ENCODE measurements at places on chromosomes 2 and 18.
A peak's percentile ranks its signal among the peaks of the same experiment; 100 is the strongest.

DNA sequence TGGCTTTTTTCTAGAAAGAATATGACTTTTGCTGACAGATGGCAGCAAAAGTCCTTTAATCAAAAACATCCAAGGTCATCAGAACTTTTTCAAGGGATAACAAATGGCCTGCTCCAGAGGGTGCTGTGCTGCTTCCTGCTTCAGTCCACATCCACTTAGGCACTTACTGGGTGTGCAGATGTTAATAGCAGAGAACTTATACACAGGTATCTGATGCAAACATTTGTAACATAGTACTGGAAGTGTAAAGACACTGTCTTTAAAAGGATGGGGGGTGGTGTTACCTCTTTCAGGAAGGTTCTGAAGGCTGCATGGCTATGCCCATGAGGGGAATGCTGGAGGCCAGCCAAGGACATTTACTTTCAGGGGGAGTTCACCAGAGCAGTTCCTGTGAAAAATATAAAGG lies 5.5 kb downstream of the HOXD8 start:
- DNase-seq, result no peak
- H3K36me3 ChIP-seq, result peaks cover 22% of the 10 kb centered on the region
- H3K4me3 ChIP-seq, result peak overlapping the region; percentile 35
- H3K27me3 ChIP-seq, result peaks cover 95% of the 10 kb centered on the region

DNA sequence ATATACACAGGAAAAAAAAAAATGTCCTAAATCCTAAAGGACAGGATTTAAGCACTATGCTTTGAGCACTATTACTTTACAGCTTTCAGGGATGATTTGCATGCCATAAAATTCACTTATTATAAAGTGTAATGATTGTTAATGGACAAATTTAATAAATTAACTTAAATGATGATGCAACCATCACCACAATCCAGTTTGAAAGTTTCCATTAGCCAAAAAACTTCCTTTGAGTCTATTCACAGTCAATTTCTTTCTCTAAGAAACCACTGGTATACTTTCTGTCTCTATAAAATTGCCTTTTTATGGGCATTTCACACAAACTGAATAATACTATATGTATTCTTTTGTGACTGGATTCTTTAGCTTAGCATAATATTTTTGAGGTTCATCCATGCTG lies 111.1 kb upstream of the RIOK3 start:
- no peak overlapping the region for H3K27ac ChIP-seq
- H3K4me1 ChIP-seq, result no peaks in the 10 kb centered on the region
- H3K36me3 ChIP-seq, result peaks cover 1% of the 10 kb centered on the region
- no peak for DNase-seq
- no peaks in the 10 kb centered on the region for H3K27me3 ChIP-seq

DNA sequence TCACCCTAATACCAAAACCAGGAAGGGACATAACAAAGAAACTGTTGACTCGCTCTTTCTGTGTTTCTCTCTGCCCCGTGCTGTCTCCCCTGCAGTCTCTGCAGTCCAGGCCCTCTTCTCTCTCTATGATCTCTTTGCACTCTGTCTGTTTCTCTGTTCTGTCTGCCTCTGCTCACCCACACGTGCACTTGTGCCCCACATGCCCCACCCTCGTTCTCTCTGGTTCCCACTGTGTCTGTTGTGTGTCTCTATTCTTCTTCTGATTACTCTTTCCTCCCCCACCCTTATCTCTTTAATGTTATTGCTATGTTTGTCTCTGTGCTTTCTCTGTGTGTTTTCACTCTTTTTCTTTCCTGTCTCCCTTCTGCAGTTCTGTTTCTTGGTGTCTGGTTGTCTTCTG lies 54.0 kb downstream of the NAT8 start:
- no peak overlapping the region for H3K4me3 ChIP-seq
- no peak overlapping the region for H3K27ac ChIP-seq
- no peaks in the 10 kb centered on the region for H3K36me3 ChIP-seq
- H3K4me1 ChIP-seq, result peaks cover 6% of the 10 kb centered on the region
- DNase-seq, result no peak

DNA sequence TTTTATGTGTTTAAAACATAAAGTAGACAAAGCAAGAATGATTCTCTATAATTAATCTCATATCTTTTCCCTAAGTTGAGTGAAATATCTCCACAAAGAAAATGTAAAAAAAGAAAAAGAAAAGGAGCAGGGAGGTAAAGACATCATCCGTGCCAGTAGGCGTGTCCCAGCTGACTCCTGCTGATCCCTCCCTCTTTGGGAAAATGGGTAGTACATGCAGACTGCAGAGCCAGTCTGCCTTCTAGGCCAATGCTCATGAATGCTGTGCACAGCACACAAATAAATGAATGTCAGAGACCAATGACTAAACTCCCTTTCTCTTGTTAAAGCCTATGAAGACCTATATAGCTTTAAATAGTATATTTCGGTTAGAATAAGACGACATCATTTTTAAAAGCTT lies 64.7 kb downstream of the RAPH1 start:
- no peak for DNase-seq
- H3K27me3 ChIP-seq, result peaks cover 13% of the 10 kb centered on the region
- H3K27ac ChIP-seq, result no peak overlapping the region
- no peaks in the 10 kb centered on the region for H3K36me3 ChIP-seq
- H3K4me3 ChIP-seq, result no peak overlapping the region
- H3K4me1 ChIP-seq, result no peaks in the 10 kb centered on the region

GRCh38 chr2:99666256-99666655 lies 176.4 kb upstream of the REV1 start:
- H3K4me3 ChIP-seq, result no peak overlapping the region
- DNase-seq, result no peak
- H3K27ac ChIP-seq, result no peak overlapping the region
- H3K27me3 ChIP-seq, result peaks cover 12% of the 10 kb centered on the region
- no peaks in the 10 kb centered on the region for H3K4me1 ChIP-seq

DNA sequence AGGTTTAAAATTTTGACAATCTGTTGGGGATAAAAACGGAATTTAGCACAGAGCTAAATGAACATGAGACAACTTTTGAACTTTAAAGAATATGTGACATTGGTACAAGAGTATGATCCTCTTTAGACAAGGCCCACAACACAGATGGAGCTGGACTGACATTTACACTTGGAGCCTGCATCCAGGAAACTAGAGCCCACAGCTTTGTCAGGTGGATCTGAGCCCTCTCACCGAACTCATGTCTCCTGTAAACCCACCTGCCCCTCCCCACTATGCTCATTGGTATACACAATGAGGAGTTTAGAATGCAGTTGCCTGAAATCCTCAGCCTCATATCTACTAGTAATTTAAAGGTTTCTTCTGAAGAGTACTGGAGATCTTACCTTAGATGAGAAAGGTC lies 22.1 kb upstream of the ACAA2 start:
- no peaks in the 10 kb centered on the region for H3K36me3 ChIP-seq
- H3K27ac ChIP-seq, result no peak overlapping the region
- no peaks in the 10 kb centered on the region for H3K27me3 ChIP-seq
- H3K4me3 ChIP-seq, result no peak overlapping the region
- DNase-seq, result no peak
- peaks cover 3% of the 10 kb centered on the region for H3K4me1 ChIP-seq

DNA sequence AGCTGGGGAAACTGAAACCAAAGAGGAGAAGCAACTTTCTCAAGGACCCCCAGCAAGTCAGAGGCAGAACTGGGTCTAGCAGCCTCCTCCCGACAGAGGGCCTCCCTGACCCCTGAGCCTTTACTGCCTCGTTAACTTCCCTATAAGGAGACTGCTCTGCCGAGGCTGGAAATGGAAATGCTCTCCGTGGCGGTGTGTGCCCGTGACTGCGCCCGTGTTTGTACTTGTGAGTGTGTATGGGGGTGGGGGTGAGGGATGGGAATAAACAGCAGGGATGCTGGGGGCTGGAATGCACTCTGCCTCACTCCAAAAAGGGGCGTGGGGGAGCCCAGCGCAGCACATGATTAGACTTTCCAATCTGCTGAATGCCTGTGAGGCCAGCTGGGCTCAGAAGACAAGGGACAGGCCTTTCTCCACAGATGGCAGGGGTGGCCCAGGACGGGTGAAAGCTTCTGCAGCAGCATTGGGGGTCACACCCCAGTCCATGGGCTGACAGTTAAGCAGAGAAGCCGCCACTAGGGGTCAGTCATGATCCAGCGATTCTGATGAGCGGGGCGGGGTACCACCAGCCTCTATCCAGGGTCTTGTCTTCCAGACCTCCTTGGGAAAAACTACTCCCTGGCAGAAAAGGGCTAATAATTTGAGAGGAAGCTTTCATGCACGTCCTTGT lies 26.8 kb downstream of the MPHOSPH10 start:
- no peak overlapping the region for H3K27ac ChIP-seq
- no peak overlapping the region for H3K4me3 ChIP-seq
- H3K36me3 ChIP-seq, result no peaks in the 10 kb centered on the region
- H3K4me1 ChIP-seq, result peaks cover 7% of the 10 kb centered on the region

- no peaks in the 10 kb centered on the region for H3K27me3 ChIP-seq
- no peak for DNase-seq
- peaks cover 55% of the 10 kb centered on the region for H3K4me1 ChIP-seq
- H3K4me3 ChIP-seq, result no peak overlapping the region
- H3K36me3 ChIP-seq, result peaks cover 7% of the 10 kb centered on the region
- H3K27ac ChIP-seq, result peak overlapping the region; percentile 77
Measured at GRCh38 chr2:68436270-68436669, 30.8 kb downstream of the FBXO48 start.

DNA sequence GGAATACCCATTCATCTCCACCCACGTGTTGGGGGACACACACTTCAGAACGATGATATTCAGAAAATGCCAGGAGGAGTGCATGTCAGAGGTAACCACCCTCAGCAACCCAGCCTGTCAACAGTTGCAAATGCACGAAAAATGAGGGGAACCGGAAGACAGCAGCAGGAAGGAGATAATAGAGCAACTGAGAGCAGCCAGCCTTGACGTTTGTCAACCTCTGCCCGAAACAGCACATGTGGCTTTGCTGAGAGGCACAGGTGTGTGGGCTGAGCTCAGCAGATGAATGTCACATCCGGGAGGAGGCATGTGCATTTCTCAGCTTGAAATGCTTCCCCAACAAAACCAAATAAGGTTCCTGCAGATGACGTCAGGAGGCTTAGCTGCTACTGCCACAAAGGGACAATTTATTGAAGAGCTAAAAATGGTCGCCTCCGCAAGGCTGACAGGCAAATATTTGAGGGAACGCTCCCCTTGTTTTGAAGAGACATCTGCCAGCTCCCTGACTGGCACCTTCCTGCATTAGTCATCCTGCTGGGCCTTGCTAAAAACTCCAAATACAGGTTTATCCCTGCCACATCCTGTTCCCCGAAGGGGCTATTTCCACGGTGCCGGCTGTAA lies 419.0 kb downstream of the NBAS start:
- peaks cover 3% of the 10 kb centered on the region for H3K36me3 ChIP-seq
- DNase-seq, result peak; percentile 57
- H3K4me1 ChIP-seq, result peaks cover 21% of the 10 kb centered on the region
- no peaks in the 10 kb centered on the region for H3K27me3 ChIP-seq

DNA sequence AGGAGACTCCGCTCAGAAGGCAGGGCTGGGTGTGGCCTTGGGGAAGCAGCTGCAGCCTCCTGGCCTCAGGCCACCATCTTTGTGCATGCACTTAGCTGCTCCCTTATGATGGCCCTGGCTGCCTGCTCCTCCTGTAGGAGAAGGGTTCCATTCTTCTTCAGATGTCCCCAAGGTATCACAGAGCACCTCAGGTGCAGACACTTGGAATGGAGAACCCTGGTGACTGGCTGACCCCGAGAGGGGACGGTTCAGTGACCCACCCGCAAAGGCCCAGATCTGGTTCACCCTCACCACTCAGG lies 9.6 kb downstream of the GPAT2 start:
- H3K4me1 ChIP-seq, result peaks cover 5% of the 10 kb centered on the region
- DNase-seq, result no peak
- no peak overlapping the region for H3K27ac ChIP-seq

DNA sequence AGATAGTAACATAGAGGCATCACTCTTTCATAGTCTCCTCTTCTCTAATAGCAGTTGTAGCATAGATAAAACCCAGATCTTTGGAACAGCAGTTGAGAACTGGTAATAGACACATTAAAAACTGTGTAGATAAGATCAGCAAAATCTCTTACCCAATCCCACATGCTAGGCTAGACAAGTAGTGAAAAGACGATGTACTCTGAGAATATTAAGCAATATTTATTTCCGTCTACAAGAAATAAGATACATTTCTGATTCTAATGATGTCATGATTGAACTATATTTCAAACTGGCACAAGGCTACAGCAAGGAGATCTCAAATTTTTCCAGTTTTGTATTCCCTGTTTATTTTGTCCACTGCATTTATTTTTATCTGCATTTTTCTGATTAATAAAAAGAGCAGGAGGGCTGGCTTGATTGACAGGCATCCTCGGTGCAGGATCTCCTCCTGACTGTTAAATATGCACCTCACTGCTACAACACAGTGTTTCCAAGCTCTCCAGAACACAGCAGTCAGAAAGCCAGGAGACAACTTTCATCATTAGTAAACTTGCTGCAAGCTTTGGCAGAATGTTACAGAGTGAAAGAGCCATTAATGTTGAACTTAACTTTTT lies 73.3 kb upstream of the ATIC start:
- no peak for DNase-seq
- H3K36me3 ChIP-seq, result no peaks in the 10 kb centered on the region
- H3K4me1 ChIP-seq, result no peaks in the 10 kb centered on the region
- H3K27ac ChIP-seq, result no peak overlapping the region
- H3K27me3 ChIP-seq, result peaks cover 19% of the 10 kb centered on the region

- no peak for DNase-seq
- H3K4me3 ChIP-seq, result peak overlapping the region; percentile 88
- H3K27ac ChIP-seq, result peak overlapping the region; percentile 88
- H3K36me3 ChIP-seq, result peaks cover 2% of the 10 kb centered on the region
- H3K4me1 ChIP-seq, result peaks cover 63% of the 10 kb centered on the region
- H3K27me3 ChIP-seq, result no peaks in the 10 kb centered on the region
Measured at GRCh38 chr2:177393824-177394593, 1.4 kb downstream of the AGPS start.

DNA sequence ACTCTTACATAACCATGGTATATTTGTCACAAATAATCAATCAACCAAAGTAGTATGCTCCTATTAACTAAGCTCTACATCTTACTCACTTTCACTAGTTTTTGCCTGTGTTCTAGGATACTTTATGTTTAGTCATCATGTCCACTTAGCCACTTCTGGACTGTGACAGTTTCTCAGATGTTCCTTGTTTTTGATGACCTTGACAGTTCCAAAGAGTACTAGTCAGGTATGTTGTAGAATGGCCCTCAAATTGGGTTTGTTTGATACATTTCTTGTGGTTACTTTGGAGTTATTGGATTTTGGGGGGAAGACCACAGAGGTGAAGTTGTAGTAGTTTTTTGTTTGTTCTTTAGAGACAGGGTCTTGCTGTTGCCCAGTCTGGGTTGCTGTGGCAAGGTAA lies 35.5 kb downstream of the BUB1 start:
- no peaks in the 10 kb centered on the region for H3K27me3 ChIP-seq
- H3K4me1 ChIP-seq, result no peaks in the 10 kb centered on the region
- no peak for DNase-seq
- peaks cover 5% of the 10 kb centered on the region for H3K36me3 ChIP-seq
- H3K27ac ChIP-seq, result no peak overlapping the region
- no peak overlapping the region for H3K4me3 ChIP-seq

- no peaks in the 10 kb centered on the region for H3K4me1 ChIP-seq
- H3K36me3 ChIP-seq, result no peaks in the 10 kb centered on the region
- no peak for DNase-seq
- H3K27ac ChIP-seq, result no peak overlapping the region
- no peaks in the 10 kb centered on the region for H3K27me3 ChIP-seq
- H3K4me3 ChIP-seq, result no peak overlapping the region
Measured at GRCh38 chr18:6878556-6879297, 149.2 kb downstream of the ARHGAP28 start.

GRCh38 chr2:105718846-105719481 lies 25.7 kb upstream of the NCK2 start:
- H3K4me1 ChIP-seq, result no peaks in the 10 kb centered on the region
- no peak overlapping the region for H3K27ac ChIP-seq
- peaks cover 2% of the 10 kb centered on the region for H3K36me3 ChIP-seq
- no peak overlapping the region for H3K4me3 ChIP-seq
- no peak for DNase-seq

All from central memory CD8-positive, alpha-beta T cell (primary cell).